Activated CD8-positive, alpha-beta T cell treated with anti-CD3 and anti-CD28 coated beads, Interleukin-2, amount 10 ng/mL, durations not matched to agents 7 days and 5 days (primary cell): ENCODE measurements at places on chromosomes 1 and 21.

- DNase-seq, result no peak
These were observed 166.6 kb downstream of the GREM2 start for GRCh38 chr1:240445369-240445768.

DNA sequence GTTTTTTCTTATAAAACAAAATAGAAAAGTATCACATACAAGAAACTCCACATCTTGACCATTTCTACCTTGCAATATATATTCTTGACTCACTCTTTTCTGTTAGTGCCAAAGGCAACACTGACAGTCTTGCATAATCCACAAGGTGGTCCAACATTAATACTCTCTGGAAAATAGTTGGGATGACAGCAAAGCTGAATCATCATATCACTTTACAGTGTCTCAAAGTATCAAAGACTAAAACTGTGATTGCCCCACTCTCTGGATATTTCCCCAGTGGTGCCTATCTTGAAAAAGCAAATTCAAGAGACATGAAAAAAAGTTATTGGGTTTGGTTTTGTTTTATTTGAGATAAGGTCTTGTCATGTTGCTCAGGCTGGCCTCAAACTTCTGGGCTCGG is 14.6 kb upstream of the TGFBR3 start:
- DNase-seq, result no peak

DNA sequence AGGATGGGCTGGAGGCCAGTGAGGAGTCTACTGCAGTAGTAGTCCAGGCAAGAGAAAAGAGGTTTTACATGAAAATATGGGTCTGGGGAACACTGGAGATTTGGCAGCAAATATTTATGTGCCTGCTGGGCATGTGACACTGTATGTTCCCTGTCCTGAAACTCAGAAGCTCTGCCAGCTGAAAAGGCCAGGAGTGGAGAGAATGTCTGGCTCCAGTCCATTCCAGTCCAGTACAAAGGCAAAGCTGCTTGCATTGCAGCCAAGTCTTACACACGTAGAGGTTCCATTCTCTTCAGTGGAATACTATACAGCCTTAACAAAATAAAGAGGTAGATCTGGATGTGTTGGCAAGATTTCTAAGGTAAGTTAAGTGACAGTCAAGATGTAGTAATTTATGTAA is 7.5 kb upstream of the YBX1 start:
- DNase-seq, result no peak

GRCh38 chr1:39755965-39756659 is 15.0 kb downstream of the OXCT2 start:
- no peak for DNase-seq

- no peak for DNase-seq
These were observed 82.9 kb downstream of the NGF start for GRCh38 chr1:115255154-115255553.

- no peak for DNase-seq
These were observed 62.9 kb upstream of the SDC3 start for GRCh38 chr1:30971496-30971895.

GRCh38 chr1:97144527-97144926 is 422.9 kb downstream of the PTBP2 start:
- no peak for DNase-seq

DNA sequence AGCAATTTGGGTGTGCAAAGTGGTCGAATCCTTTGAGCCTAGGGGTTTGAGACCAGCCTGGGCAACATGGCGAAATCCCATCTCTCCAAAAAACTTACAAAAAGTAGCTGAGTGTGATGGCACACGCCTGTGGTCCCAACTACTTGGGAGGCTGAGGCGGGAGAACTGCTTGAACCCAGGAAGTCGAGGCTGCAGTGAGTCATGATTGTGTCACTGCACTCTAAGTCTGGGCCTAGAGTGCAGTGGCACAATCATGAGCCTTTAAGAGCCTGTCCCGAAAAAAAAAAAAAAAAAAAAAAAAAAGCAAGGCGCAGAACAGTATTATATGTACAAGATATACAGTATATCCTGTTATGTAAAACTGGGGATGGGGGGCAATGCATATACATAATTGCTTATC is 25.1 kb upstream of the HTR1D start:
- DNase-seq, result no peak

DNA sequence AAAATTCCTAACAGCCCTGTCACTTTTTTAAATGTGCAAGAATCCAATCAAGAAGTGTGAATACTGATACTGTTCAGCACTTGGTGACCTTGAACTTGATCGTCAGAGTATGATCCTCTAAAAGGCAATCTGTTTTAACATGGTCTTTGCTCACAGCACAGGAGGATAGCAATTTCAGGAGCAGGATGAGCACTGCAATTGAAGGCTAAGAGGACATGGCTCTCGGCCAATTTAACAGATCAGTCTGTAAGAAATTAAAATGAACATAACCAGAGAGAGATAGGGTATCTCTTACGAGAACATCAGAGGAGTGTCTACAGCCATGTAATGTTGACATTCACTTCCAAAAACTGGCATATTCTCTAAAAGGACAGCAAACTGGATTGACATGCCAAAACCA is 243.1 kb downstream of the LTN1 start:
- DNase-seq, result no peak

DNA sequence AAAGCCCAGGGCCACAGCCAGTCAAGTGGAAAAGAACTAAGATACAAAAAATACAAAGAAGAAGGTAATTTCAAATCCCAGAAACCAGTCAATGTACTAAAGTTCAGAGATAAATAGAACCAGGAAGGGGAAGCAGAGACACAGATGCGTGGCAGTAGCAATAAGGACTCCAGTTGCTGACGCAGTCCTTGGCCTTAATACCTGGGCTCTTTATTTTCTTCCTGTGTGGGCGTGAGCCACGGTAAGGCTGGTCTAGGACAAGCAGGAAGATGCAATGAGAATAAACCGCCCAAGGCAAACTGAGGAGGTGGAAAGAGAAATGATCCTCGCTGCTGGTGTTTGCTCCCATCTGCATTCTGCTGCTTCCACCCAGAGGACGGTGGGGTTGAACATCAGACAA is 65.6 kb upstream of the PLXNA2 start:
- DNase-seq, result no peak

DNA sequence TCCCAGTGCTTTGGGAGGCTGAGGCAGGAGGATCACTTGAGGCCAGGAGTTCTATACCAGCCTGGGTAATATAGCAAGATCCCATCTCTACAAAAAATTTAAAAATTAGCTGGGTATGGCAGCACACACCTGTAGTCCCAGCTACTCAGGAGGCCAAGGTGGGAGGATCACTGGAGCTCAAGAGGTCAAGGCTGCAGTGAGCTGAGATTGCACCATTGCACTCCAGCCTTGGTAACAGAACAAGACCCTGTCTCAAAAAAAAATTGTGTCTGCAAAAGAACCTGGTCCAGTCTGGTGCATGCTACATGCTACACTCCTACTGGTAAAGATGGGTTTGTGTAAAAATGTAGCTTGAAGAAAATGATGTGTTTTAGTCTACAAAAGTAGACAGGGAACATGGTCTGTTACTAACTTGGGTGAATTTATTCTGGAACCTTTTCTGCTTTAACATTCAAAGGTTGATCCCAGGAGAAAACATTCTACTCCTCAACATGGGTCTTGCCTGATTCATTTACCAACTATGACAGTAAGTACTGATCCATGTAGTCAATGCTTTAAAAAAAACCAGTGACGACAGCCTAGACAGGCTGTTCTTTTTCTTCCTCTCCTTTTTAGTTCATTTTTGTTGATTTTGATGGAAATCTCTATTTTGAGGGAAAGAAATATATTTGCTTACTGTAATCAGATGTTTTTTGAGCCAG is 32.7 kb upstream of the ENAH start:
- DNase-seq, result no peak

DNA sequence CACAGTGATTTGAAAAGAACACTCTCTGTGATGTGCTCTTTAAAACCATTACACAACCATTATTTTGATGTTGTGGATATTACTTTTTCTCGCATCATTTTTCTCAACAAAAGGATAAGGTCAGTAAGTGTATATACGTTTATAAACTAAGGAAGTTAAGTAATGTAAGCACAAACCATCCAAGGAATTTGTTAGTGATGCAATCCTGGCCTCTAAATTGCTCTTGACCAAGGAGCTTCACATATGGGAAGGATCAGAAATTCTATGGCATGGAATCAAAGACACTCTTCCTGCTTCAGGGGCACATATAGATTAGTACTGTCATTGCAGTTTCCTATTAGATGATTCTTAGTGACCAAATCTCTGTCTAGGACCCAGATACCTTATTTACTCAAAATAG is 3.6 kb upstream of the PPP2R5A start:
- DNase-seq, result no peak

DNA sequence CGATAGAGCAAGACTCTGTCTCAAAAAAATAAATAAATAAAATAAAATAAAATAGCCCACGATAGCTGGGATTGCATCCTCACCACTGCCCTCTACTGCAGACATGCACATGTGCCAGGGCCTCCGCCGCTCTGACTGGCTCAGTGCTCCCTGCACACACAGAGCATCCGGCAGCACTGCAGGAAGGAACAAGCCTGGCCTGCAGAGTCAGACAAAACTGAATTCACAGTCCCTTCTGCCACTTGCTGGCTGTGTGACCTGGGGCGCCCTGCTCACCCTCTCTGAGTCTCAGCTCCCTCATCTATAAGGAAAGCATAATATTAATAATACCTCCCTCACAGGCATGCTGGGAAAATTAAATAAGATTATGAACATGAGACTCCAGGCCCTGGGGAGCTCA is 35.4 kb downstream of the CSMD2 start:
- no peak for DNase-seq

DNA sequence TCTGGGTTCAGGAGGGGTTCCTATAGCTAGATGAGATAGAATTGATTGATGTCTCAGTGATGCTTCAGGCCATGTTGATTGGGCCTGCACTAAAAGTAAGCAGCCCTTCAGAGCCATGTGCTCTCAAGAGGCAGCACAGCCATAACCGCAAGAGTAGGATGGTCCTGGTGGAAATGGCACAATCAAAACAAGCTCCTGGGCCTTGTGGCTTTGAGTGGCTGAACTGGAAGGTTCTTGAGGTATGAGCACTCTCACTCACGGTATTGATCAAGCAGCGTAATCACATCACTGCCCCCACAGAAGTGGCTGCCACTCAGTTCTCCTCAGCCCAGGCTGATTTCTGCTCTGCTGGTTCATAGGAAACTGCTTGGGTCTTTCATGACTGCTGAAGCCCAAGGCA is 76.0 kb downstream of the DDR2 start:
- no peak for DNase-seq

DNA sequence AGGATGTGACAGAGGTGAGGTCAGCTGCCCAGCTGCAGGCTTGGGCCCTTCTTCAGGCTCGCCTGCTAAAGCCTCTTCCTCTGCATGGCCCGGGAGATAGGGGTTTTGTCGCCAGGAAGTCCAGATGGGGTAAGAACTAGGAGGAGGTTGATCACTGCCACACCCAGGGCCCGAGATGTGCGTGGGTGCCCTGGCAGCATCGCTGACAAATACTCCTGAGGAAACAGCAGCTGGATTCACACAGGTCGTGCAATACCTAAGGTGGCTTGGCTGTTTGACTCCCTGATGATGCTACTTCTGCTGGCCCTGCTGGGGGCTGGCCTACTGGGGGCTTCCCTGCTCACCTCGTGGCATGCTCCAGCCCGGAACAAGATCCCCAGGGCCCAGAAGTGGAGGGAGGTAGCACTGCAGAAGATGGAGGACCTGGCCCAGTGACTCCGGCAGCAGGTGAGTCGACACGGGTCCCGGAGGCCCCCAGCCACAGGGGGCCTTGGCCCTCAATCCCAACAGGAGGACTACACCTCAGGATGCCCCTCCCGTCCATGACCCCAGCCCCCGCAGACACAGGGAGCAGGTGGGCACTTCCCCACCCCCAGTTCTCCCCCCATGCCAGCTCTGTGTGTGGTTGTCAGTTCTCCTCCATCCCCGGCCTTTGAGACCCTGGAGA is 29.6 kb downstream of the FAAH start:
- no peak for DNase-seq

DNA sequence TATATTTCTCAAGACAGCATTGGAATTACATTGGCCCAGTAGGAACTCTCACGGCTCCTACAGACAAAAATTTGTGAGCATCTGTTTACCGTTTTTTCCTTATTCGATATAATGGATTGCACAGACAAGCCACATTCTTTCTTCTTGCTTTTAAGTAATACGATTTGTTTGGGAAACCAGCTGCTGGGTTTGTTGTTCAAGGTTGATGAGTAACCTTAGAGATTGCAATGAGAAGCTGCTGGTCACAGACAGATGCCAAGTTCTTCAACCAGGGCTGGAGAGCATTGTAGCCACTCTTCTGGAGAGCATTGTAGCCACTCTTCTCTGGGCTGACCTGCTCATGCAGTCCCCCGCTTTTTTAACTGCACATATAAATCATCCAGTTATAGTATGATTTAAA is 1.4 kb upstream of the MIA3 start:
- no peak for DNase-seq

GRCh38 chr1:248792342-248792741 is 33.4 kb downstream of the SH3BP5L start:
- no peak for DNase-seq

DNA sequence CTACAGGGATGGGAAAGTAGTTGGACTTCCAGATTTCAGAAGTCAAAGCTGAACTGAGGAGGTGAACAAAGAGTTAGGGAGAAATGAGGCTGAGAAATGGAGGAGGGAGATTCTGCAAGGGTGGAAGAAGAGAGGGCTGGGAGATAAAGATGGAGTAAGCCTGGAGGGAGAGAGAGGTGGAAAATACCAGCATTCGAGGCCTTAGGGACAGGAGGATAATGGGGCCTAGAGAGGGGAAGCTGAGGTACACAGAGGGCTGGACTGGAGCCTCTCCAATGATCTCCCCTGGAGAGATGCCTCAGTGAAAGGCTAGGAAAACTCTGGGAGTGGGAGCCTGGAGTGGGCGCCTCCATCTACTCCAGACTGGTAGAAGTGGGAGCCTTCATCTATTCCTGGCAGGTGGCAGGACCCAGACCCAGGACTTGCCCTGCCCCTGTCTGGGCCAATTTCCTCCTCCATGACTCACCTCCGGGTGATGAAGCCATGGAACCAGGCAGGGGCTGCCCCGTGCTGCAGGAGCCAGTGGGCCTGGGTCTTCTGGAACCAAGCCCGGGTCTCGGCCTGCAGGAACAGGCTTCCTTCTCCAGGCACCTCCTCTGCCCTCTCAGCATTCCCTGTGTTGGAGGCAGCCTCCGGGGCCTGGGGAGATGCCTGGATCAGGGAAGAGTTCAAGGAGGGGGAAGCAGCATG is 1.9 kb downstream of the SH2D2A start:
- peak; percentile 43 for DNase-seq

- DNase-seq, result no peak
These were observed 28.4 kb downstream of the CHML start for GRCh38 chr1:241611736-241612135.

DNA sequence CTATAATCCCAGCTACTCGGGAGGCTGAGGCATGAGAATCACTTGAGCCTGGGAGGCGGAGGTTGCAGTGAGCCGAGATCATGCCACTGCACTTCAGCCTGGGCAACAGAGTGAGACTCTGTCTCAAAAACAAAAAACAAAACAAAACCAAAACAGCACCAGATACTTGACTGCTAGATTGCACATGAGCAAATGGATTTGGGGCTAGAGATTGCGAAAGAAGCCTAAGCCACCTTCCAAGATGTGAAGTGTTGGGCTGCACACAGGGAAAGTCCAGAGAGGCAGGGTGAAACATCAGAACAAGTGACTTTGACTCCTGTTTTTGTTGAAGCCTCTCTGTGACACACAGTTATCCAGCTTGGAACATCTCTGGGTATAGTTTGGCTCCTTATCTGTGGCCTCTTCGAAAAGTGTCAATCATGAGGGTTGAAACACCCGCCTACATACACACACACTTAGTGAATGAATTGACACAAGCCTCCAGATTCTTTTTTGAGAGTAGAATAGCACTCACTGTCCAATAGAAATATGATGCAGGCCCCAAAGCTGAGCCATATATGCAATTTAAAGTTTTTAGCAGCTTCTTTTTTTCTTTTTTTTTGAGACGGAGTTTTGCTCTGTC is 34.2 kb upstream of the GPR137B start:
- DNase-seq, result no peak

- no peak for DNase-seq
These were observed 41.0 kb downstream of the ABCA4 start for GRCh38 chr1:94079989-94080388.
